AML-193 (cell line): ENCODE measurements at places on chromosomes 2 and 18.
A peak's percentile ranks its signal among the peaks of the same experiment; 100 is the strongest.

DNA sequence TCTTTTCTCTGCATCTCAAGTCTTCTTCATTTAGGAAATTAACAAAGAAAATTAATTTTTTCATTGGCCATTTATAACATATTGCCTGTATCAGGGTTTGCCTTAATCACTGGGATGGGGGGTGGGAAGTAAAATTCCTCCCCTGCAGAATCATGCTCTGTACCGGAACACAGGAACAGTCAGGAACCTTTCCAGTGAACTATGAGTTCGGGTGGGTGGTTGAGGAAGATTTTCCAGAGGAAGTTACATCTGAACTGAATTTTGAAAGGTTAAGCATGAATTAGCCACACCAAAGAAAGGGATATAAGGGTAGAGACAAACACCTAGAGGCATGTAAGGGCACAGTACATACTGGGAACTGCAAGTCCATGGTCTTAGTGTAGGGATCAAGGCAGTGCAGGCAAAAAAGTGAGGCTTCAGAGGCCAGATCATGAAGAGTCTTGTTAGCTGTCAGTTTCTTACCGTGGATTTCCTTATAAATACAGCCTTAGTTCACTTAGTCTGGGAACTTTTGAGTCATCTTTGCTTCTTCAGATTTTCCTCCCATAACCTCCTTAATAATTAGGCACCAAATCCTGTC is 55.6 kb downstream of the FAM117B start:
- no peak for DNase-seq

GRCh38 chr2:223868005-223868404 is 30.6 kb upstream of the AP1S3 start:
- no peak for DNase-seq

GRCh38 chr2:20207051-20207450 is 17.9 kb downstream of the SDC1 start:
- DNase-seq: no peak

DNA sequence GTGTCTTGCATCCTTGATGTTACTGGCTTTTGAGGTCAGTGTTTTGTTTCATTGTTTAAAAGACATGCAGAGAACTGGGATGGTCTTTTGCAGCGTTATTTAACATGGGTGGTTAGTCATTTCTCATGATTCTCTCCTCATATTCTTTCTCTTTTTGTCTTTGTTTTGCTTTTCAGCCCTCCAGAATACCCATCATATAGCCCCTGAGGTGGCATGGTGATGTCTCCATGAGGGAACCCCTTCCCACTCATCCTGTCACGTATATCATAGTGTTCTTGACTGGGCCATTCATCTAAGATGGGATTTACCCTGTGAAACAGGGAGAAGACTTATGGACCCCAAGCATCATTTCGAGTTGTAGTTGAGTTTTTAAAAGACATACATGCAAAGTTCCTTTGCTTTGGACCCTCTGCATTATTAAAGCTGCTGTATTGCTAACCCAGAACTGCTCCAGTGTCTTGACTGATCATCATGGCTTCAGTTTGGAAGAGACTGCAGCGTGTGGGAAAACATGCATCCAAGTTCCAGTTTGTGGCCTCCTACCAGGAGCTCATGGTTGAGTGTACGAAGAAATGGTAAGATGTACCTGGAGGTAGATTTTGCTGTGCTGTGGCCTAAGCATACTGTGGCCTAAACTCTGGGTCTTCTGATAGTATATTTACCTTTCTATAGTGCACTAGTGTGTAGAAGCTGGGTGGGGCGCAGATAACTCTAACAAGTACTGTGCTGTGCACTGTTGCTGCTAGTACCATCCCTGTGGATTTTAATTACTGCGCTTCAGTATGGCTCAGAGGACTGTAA is 1.4 kb downstream of the EHBP1 start:
- DNase-seq: no peak

- DNase-seq: no peak
These were observed 11.9 kb downstream of the PIK3C3 start for GRCh38 chr18:41966943-41967342.

- no peak for DNase-seq
These were observed 31.8 kb downstream of the CYRIA start for GRCh38 chr2:16633621-16634430.

GRCh38 chr2:197904446-197904845 is 100.1 kb downstream of the PLCL1 start:
- DNase-seq: no peak

GRCh38 chr2:237675316-237675715 is 47.9 kb downstream of the LRRFIP1 start:
- no peak for DNase-seq

DNA sequence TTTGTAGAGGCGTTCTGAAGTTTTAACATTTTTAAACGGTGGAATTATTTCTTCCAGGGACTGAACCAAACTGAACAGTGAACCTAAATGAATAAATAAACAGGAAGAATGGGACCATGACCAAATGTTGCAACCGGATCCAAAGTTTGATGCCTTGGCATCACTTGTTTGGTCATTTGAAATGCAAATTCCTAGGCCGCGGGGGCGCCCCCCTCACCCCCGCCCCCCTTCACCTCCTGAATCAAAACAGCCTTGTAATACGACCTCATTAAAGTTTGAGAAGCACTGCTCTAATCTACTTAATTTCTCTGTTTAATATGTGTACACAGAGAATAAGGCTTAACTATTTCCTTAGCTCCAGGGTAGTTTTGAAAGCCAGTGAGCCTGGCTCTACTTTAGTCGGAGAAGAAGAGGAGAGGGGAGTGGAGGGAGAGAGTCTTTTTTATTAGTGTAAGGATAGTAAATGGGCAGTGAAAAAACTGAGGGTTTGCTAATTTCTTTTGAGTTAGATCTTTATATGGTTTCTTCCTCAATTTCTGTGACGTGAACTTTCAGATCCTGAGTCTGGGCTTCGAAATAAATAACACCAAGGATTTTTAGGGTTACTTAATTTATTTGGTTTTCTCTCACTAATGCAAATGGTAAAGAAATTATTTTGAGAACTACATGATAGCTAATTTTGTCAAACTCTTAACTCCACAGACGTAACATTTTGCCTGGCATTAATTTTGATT is 5.7 kb downstream of the C2orf80 start:
- DNase-seq: no peak

- no peak for DNase-seq
These were observed 915.4 kb downstream of the TSN start for GRCh38 chr2:122670897-122671296.

- no peak for DNase-seq
These were observed 27.1 kb upstream of the ZC3H15 start for GRCh38 chr2:186459009-186459408.

DNA sequence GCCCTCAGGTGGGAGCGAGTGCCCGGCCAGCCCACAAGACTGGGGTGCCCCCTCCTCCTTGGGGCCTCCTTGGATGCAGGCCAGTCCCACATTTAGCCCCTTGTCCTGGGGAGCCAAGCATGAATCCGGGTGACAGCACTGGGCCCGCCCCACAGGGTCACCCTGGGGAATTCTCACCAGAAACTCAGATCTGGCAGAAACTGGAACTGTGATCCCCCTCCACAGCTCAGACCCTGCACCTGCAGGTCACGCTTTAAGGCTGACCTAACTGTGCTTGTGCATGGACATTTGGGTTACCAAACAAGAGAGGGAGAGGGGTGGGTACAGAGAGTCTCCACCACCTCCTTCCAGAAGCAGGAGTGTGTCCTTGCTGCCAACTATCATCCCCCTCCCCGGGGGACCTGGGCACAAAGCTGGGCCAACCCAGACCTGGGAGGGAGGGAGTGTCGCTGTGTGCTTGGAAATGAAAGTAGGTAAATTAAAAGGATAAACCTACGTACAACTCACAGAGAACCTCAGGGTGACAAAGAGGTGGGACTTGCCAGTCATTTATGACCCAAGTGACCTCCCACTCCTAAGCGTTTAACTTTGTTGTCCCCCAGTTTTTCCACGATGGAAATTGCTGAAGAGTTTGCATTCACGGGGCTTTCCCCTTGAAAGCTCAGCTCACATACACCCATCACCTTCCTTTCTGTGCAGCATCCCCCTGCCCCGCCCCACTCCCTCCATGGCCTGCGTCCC is 9.1 kb downstream of the ITM2C start:
- DNase-seq: no peak

- peak; percentile 20 for DNase-seq
These were observed 437.6 kb downstream of the DLGAP1 start for GRCh38 chr18:4017480-4017879.

GRCh38 chr2:240574386-240575100 is 6.3 kb downstream of the RNPEPL1 start:
- DNase-seq: no peak

DNA sequence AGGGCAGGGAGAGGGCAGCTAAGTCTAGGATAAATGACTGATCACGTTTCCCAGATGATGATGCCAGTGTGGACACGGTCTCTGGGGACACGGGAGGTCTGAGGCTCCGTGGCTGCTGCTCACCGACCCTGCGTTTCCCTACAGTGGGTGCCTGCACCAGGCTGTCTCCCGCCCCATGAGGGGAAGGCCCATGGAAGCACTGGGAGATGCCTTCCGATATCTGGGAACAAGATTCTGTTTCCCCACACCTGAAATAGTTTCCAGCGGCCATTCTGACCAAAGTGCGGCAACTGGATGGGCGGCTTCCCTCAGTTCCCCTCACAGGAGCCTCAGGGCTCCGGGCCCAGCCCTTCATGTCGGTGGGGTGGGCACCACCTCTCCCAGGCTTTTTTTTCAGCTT is 83.1 kb downstream of the EDAR start:
- DNase-seq: no peak

DNA sequence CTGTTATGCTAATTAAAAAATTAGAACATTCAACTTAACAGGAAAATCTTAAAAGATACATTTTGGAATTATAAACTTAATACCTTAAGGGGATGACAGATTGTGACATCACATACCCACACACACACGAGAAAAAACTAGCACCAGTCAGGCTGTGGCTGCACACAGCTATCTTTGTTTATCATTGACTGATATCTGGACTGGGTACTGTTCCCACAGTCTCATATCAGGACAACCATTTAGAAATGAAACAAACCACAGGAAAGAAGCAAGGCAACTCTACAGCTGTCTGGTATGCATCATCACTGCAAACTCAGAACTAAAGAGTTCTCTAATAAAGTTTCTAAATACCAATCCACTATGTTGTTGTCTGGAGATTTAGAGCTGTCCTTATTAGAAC is 210.9 kb upstream of the SMAD7 start:
- DNase-seq: no peak

- DNase-seq: no peak
These were observed 149.8 kb downstream of the ACTR3 start for GRCh38 chr2:114039677-114040076.

DNA sequence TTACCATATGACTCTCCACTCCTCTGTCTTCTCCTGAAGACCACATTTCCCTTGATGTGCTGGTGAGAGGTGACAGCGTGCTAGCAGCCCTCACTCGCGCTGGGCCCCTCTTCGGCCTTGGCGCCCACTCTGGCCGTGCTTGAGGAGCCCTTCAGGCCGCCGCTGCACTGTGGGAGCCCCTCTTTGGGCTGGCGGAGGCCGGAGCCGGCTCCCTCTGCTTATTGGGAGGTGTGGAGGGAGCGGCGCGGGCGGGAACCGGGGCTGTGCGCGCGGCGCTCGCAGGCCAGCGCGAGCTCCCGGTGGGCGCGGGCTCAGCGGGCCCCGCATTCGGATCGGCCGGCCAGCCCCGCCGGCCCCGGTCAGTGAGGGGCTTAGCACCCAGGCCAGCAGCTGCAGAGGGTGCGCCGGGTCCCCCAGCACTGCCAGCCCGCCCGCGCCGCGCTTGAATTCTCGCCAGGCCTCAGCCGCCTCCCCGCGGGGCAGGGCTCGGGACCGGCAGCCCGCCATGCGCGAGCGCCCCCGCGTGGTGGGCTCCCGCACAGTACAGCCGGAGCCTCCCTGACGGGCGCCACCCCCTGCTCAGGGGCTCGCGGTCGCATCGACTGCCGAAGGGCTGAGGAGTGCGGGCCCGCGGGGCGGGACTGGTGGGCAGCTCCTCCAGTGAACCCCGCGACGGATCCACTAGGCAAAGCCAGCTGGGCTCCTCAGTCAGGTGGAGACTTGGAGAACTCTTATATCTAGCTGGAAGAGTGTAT is 246.6 kb upstream of the REG3G start:
- DNase-seq: no peak

- no peak for DNase-seq
These were observed 59.3 kb downstream of the RDH14 start for GRCh38 chr2:18501156-18501555.

GRCh38 chr2:158381205-158381604 is 75.3 kb downstream of the CCDC148 start:
- DNase-seq: no peak

DNA sequence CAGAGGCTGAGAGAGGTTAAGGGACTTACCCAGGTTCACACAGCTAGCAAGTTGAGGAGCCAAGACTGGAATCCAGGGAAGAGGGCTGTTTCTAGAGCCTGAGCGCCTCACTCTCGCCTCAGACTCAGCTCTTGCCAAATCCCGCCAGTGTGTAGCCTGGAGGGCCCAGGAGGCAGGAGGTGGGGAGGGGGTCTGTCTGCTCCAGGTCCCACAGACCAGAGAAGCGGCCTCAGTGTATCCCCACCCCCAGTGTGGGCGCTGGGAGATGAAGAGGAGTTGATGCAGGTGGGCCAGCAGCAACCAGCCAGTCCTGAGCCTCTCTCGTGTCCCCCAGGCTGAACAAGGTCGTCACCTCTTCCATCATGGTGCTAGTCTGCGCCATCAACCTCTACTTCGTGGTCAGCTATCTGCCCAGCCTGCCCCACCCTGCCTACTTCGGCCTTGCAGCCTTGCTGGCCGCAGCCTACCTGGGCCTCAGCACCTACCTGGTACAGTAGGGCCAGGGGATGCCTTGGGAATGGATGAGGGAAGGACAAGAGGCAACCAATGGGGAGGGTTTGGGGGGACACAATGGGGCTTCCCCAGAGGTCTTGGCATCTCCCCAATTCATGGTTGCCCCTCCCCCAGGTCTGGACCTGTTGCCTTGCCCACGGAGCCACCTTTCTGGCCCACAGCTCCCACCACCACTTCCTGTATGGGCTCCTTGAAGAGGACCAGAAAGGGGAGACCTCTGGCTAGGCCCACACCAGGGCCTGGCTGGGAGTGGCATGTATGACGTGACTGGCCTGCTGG is 5.2 kb upstream of the CTDSP1 start:
- no peak for DNase-seq
